ENCODE measurements at places on chromosomes 3 and 15. TPM values are rescaled to one million over a fixed set of nuclear protein-coding genes. Genes with fewer than 3 reads are reported as not detected.

FOXB1 gene
- 0.60 TPM for total RNA-seq

- H3K27me3 ChIP-seq: no peaks in the 10 kb centered on the region
- no peak overlapping the region for H3K4me3 ChIP-seq
- no peak for DNase-seq
- no peak overlapping the region for H3K27ac ChIP-seq
- H3K36me3 ChIP-seq: peaks cover 13% of the 10 kb centered on the region
- peaks cover 24% of the 10 kb centered on the region for H3K4me1 ChIP-seq
Observed at GRCh38 chr3:141949972-141950371, 73.5 kb downstream of the ATP1B3 start.

DNA sequence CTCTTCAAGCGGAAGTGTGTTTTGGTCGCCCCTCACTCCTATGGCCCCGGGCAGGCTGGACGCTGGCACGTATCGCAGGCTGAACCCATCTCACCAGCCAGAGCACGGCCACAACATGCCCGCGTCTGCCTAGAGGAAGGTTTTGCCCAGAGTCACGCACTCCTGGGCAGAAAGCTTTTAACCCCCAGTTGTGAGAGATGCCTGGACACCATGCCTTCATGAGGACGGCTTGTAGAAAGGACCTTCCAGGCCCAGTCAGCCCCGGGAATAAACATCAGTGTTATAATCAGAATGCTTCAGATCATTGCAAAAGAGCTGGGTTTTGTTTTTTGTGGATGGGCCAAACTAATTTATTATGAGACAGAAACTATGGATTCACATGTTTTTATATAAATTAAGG, 16.5 kb downstream of the CYFIP1 start:
- H3K36me3 ChIP-seq: peaks cover 4% of the 10 kb centered on the region
- H3K4me3 ChIP-seq: peak overlapping the region; percentile 34
- H3K27me3 ChIP-seq: no peaks in the 10 kb centered on the region

DNA sequence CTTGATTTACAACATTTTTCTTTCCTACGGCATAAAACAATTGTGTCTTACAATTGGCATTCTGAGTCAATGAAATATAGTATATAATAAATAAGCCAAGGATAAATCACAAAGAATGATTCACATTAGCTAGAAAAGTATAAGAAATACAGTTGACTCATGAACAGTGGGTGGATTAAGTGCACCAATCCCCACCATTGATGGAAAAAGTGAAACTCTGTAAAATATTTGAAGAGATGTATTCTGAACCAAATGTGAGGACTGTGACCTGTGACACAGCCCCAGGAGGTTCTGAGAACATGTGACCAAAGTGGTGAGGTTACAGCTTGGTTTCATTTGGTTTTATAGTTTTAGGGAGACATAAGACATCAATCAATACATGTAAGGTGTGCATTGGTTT, 227.5 kb downstream of the ALCAM start:
- H3K4me1 ChIP-seq: no peaks in the 10 kb centered on the region
- H3K27me3 ChIP-seq: no peaks in the 10 kb centered on the region
- DNase-seq: no peak
- no peak overlapping the region for H3K4me3 ChIP-seq
- H3K27ac ChIP-seq: no peak overlapping the region

Measured in type B pancreatic cell (in vitro differentiated cells).